T-helper 17 cell (primary cell): ENCODE measurements at places on chromosomes 6 and 20.
A peak's percentile ranks its signal among the peaks of the same experiment; 100 is the strongest.

- no peaks in the 10 kb centered on the region for H3K27me3 ChIP-seq
- H3K27ac ChIP-seq = no peak overlapping the region
- H3K4me3 ChIP-seq = no peak overlapping the region
- DNase-seq = no peak
- H3K4me1 ChIP-seq = peaks cover 2% of the 10 kb centered on the region
- H3K36me3 ChIP-seq = no peaks in the 10 kb centered on the region
These were observed 112.2 kb downstream of the SESN1 start for GRCh38 chr6:108982154-108983113.

GRCh38 chr6:105838171-105838570, 248.0 kb upstream of the PRDM1 start:
- H3K27ac ChIP-seq = no peak overlapping the region
- H3K4me1 ChIP-seq = peaks cover 5% of the 10 kb centered on the region

- peaks cover 48% of the 10 kb centered on the region for H3K27me3 ChIP-seq
- no peak overlapping the region for H3K27ac ChIP-seq
- H3K36me3 ChIP-seq = no peaks in the 10 kb centered on the region
- peaks cover 10% of the 10 kb centered on the region for H3K4me1 ChIP-seq
- H3K4me3 ChIP-seq = no peak overlapping the region
These were observed 215.5 kb downstream of the ANKRD60 start for GRCh38 chr20:58012731-58013510.

- no peak overlapping the region for H3K27ac ChIP-seq
- H3K27me3 ChIP-seq = peaks cover 20% of the 10 kb centered on the region
- peaks cover 22% of the 10 kb centered on the region for H3K4me1 ChIP-seq
These were observed 1.8 kb upstream of the NDUFAF4 start for GRCh38 chr6:96899451-96899998.

DNA sequence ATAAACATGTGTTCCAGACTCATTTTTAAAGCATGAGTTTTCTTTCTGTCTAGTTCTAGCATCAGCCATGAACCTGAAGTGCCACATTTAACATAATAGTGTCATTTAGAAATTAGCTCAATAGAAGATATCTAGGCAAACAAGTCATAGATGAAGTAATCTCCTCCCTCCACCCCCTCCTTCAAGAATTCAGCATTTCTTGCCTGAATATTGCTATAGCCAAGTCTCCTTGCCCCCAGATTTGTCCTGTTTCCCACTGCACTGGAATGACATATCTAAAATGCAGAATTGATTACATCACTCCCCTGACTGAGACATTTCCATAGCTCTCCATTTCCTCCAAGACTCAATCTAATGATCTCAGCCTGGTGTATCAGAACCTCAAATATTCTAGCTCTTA, 134.9 kb upstream of the BACH2 start:
- peaks cover 1% of the 10 kb centered on the region for H3K4me1 ChIP-seq
- no peak overlapping the region for H3K27ac ChIP-seq
- no peak overlapping the region for H3K4me3 ChIP-seq
- H3K27me3 ChIP-seq = no peaks in the 10 kb centered on the region

DNA sequence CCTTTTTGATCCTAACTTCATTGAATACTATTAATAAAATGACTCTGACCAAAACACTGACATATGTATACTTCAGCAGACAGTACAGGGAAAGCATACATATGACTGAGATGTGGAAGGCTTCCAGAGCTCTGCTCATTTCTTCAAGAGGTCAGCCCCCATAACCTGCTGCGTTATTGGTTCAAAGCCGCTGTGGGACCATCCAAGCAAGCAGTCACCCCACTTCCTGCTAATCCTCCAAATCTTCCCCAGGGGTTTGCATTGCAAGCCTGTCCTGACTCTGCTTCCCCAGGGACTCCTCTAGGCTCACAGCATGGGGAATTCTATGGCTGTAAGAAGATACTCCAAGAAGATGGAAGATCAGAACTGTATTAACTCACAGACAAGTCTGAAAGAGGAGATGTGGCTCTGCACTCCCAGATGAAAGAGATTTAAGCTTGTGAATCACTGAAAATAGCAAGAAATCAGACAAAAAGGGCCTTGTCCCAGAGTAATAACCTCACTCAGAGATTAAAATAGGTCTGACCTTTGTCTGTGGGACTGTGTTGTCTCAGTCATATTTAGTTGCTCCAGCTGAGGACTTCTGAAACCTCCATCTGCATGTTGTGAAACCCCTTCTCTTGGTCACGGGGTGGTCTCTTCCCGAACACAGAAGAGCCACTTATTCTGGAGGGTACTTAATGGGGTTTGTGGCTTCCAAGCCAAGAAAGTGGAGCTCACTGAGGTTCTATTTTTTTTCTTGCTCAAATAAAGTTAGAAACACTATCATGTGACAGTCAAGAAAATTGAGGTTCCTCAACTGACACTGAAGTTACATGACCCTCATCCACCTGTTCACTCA, 101.5 kb upstream of the MARCKS start:
- no peaks in the 10 kb centered on the region for H3K27me3 ChIP-seq
- H3K4me3 ChIP-seq = no peak overlapping the region
- H3K4me1 ChIP-seq = no peaks in the 10 kb centered on the region
- H3K27ac ChIP-seq = no peak overlapping the region
- DNase-seq = no peak

- H3K27ac ChIP-seq = no peak overlapping the region
- peaks cover 34% of the 10 kb centered on the region for H3K4me1 ChIP-seq
- no peak overlapping the region for H3K4me3 ChIP-seq
- no peaks in the 10 kb centered on the region for H3K36me3 ChIP-seq
- peak; percentile 64 for DNase-seq
These were observed 34.1 kb upstream of the EZR start for GRCh38 chr6:158853072-158853879.

DNA sequence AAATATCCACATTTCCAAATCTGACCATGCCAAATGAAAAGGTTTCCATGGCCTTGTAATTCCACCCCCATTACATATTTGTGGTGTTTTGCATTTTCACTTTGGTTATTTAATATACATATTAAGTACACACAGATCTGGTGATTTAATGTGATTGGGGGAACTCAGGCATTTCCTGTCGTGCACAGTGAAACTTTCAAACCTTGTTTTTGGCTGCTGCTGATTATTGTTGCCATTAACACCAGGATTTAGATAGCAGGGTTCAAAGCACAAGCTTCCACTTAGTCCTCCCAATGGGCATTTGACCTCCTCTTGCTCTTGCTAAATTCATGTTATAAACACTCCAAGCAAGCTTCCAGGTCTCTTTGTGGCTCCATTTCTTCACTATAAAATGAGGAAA, 166.5 kb downstream of the SOBP start:
- peaks cover 19% of the 10 kb centered on the region for H3K27me3 ChIP-seq
- DNase-seq = no peak
- no peak overlapping the region for H3K4me3 ChIP-seq

DNA sequence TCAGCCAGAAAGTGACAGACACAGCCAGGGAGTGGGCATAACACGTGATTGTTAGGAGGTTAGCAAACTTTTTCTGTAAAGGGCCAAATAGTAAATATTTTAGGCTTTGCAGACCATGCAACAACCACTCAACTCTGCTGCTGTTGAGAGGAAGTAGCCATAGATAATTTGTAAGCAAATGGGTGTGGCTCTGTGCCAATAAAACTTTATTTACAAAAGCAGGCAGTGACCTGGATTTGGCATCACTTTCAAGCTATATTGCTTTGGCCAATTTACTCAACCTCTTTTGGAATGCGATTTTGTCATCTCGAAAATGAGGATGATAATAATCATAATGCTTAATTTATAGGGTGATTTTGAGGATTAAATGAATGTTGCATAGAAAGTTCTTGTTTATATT, 152.6 kb downstream of the TSHZ2 start:
- peaks cover 5% of the 10 kb centered on the region for H3K4me1 ChIP-seq
- no peak overlapping the region for H3K27ac ChIP-seq
- H3K4me3 ChIP-seq = no peak overlapping the region
- no peak for DNase-seq

- peaks cover 2% of the 10 kb centered on the region for H3K36me3 ChIP-seq
- no peak overlapping the region for H3K27ac ChIP-seq
- H3K4me3 ChIP-seq = no peak overlapping the region
- peaks cover 34% of the 10 kb centered on the region for H3K27me3 ChIP-seq
- peaks cover 4% of the 10 kb centered on the region for H3K4me1 ChIP-seq
These were observed 73.0 kb upstream of the FAM8A1 start for GRCh38 chr6:17527076-17527475.

- DNase-seq = no peak
- no peak overlapping the region for H3K4me3 ChIP-seq
- peaks cover 2% of the 10 kb centered on the region for H3K36me3 ChIP-seq
- no peak overlapping the region for H3K27ac ChIP-seq
These were observed 180.9 kb downstream of the PHF3 start for GRCh38 chr6:63816401-63816981.

GRCh38 chr6:160737934-160738333, 35.9 kb downstream of the PLG start:
- no peak overlapping the region for H3K27ac ChIP-seq
- peaks cover 2% of the 10 kb centered on the region for H3K4me1 ChIP-seq
- no peak overlapping the region for H3K4me3 ChIP-seq
- DNase-seq = no peak
- no peaks in the 10 kb centered on the region for H3K36me3 ChIP-seq

- no peak for DNase-seq
- H3K4me1 ChIP-seq = no peaks in the 10 kb centered on the region
- peaks cover 6% of the 10 kb centered on the region for H3K27me3 ChIP-seq
- H3K27ac ChIP-seq = no peak overlapping the region
These were observed 658.8 kb downstream of the PTPRT start for GRCh38 chr20:42530855-42531448.

DNA sequence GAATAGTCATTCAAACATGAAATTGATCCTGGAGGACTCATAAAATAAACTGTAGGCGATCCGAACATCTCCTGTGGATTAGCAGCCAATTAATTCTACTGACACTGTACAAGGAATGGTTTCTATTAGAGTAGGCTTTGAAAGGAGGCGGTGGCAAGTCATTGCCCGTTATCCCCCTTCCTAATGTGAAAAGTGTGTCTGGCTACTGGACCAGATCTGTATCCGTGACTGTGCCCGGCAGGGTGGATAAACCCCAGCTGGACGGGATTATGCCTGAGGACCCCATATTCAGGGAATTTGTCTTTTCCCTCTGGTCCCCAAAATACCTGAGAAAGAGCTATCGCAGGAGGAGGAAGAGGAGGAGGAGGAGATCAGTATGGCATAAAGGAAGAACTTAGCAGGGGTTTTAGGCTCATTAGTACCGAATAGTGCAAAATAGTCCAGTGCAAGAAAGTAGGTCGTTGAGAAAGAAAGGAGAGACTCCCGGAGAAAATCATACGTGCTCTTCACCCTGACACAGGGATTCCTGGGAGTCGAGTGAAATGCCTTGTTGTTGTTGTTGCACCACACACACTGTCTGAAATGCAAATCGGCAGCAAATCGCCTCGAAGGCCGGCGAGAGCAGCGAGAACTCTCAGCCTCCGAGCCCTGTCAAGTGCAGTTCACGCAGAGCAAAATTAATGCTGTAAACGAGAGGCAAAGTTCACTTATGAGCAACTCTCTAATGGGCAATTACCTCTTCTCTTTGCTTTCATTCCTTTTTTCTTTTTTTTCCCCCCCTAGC, 178.9 kb upstream of the ARID1B start:
- peaks cover 2% of the 10 kb centered on the region for H3K36me3 ChIP-seq
- no peak for DNase-seq
- H3K27ac ChIP-seq = peak overlapping the region; percentile 29
- H3K4me3 ChIP-seq = no peak overlapping the region
- peaks cover 11% of the 10 kb centered on the region for H3K4me1 ChIP-seq
- peaks cover 31% of the 10 kb centered on the region for H3K27me3 ChIP-seq

GRCh38 chr6:111291336-111292259, 191.4 kb downstream of the REV3L start:
- H3K4me3 ChIP-seq = no peak overlapping the region
- peak overlapping the region; percentile 82 for H3K27ac ChIP-seq
- DNase-seq = no peak
- H3K27me3 ChIP-seq = no peaks in the 10 kb centered on the region
- H3K36me3 ChIP-seq = no peaks in the 10 kb centered on the region
- peaks cover 11% of the 10 kb centered on the region for H3K4me1 ChIP-seq

DNA sequence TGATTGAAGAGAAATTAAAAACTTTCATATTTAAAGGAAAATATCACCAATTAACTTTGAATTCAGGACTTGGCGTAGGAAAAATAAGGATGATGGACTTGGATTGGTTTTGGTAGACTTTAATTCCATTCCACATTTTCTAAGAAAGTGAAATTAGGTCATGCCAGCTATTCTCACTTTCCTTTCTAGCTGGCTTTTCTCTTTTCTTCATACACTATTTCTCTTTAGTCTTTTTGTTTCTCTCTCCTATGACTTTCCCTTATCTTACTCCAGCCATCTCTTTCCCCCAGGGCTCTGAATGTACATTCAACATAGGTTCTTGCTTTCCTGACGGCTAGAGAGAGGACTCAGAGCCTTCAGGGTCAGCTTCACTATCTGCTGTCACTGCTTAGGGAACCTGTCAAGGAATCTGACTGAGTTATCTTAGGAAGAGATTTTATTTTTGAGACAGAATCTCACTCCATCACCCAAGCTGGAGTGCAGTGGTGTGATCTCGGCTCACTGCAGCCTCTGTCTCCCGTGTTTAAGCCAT, 61.4 kb upstream of the MCM9 start:
- no peak overlapping the region for H3K27ac ChIP-seq
- peaks cover 2% of the 10 kb centered on the region for H3K4me1 ChIP-seq
- no peak overlapping the region for H3K4me3 ChIP-seq
- no peak for DNase-seq
- H3K27me3 ChIP-seq = no peaks in the 10 kb centered on the region

- H3K36me3 ChIP-seq = no peaks in the 10 kb centered on the region
- H3K4me1 ChIP-seq = peaks cover 4% of the 10 kb centered on the region
- H3K27me3 ChIP-seq = no peaks in the 10 kb centered on the region
- H3K4me3 ChIP-seq = no peak overlapping the region
- H3K27ac ChIP-seq = no peak overlapping the region
- DNase-seq = no peak
These were observed 94.6 kb downstream of the LRRC1 start for GRCh38 chr6:53889365-53889764.

GRCh38 chr20:35387334-35387733, 24.4 kb downstream of the UQCC1 start:
- DNase-seq = no peak
- no peak overlapping the region for H3K4me3 ChIP-seq
- H3K27me3 ChIP-seq = no peaks in the 10 kb centered on the region

- no peak overlapping the region for H3K4me3 ChIP-seq
- H3K27ac ChIP-seq = no peak overlapping the region
- DNase-seq = no peak
- no peaks in the 10 kb centered on the region for H3K36me3 ChIP-seq
- no peaks in the 10 kb centered on the region for H3K27me3 ChIP-seq
- H3K4me1 ChIP-seq = no peaks in the 10 kb centered on the region
These were observed 581.0 kb upstream of the MAP3K7 start for GRCh38 chr6:91167846-91168245.

DNA sequence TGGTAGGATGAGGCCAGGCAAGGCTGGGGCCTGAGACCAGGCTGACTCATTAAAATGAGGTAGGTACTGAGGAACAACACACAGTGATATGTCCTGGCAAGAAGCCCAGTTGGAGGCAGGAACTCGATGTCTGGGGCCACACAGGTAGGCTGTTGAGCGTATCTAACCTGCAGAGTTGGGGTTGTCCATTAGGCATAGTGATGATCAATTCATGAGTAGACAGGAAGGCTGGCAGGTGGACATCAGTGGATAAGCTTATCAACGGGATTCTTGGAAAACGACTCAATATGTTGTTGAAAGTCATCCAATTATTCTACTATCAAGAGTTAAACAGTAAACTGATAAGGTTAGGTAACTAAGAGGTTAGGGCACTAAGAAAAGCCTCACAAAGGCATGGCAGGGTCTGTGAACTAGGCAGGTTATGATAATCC, 193.2 kb upstream of the COL21A1 start:
- H3K4me1 ChIP-seq = no peaks in the 10 kb centered on the region
- no peak overlapping the region for H3K27ac ChIP-seq
- no peaks in the 10 kb centered on the region for H3K36me3 ChIP-seq
- DNase-seq = no peak
- no peak overlapping the region for H3K4me3 ChIP-seq
- H3K27me3 ChIP-seq = no peaks in the 10 kb centered on the region
